Activated T-helper 1 cell treated with anti-CD3 and anti-CD28 coated beads, Interleukin-12 subunit alpha, Interleukin-12 subunit beta, Interleukin-2, Interleukin-4 antibody, amounts not matched to agents 30 ng/mL and 10 ng/mL and 1 ng/mL, durations not matched to agents 14 hours and 24 hours and 36 hours (primary cell): ENCODE measurements at places on chromosomes 1 and 21. TPM values are rescaled to one million over a fixed set of nuclear protein-coding genes. Genes with fewer than 3 reads are reported as not detected.
A peak's percentile ranks its signal among the peaks of the same experiment; 100 is the strongest.

The NHLH1 gene
- total RNA-seq, result 0.52 and 0.66 TPM in 2 replicates

The SPRR3 gene
- not detected in 2 replicates for total RNA-seq

The OR2L5 gene
- total RNA-seq, result not detected in 2 replicates

The SPRR2G gene
- not detected in 2 replicates for total RNA-seq

The RUSC1 gene
- 28.7 and 34.7 TPM in 2 replicates for total RNA-seq

The PROK1 gene
- total RNA-seq, result not detected in 2 replicates

GRCh38 chr1:33616780-33617179, 144.3 kb downstream of the ZSCAN20 start:
- H3K27ac ChIP-seq, result no peak overlapping the region
- no peaks in the 10 kb centered on the region for H3K4me1 ChIP-seq
- no peak overlapping the region for H3K4me3 ChIP-seq
- no peaks in the 10 kb centered on the region for H3K36me3 ChIP-seq
- no peak for DNase-seq
- H3K27me3 ChIP-seq, result peaks cover 26% of the 10 kb centered on the region

- DNase-seq, result no peak
- H3K27me3 ChIP-seq, result no peaks in the 10 kb centered on the region
- H3K36me3 ChIP-seq, result no peaks in the 10 kb centered on the region
- no peak overlapping the region for H3K27ac ChIP-seq
Measured at GRCh38 chr1:238998577-238998976, 387.8 kb upstream of the CHRM3 start.

DNA sequence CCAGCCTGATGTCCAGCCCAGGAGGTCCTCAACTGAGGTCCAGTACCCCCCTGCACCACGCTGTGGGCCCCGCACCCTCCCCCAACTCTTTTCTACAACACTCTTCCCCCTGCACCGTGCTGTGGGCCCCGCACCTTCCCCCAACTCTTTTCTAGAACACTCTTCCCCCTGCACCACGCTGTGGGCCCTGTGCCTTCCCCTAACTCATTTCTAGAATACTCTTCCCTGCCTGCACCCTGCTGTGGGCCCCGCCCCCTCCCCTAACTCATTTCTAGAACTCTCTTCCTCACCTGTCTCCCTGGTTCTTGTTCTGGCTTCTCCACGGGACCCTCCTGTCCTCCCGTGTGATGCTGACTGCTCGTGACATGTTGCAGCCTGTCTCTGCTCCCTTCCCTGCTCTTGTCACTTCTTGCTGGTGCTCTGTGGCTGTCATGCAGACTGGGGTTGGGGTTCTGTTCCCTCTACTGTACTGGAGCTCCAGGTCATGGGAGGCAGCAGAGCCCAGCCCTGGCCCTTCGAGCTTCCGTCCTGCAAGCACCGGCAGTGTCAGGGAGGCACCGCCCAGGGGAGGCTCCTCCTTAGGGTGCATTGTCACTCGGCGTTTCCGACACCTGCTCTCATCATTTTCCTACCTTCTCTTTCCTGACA, 160.1 kb upstream of the COL6A1 start:
- H3K4me3 ChIP-seq, result peak overlapping the region; percentile 49
- peaks cover 3% of the 10 kb centered on the region for H3K36me3 ChIP-seq
- peaks cover 2% of the 10 kb centered on the region for H3K27me3 ChIP-seq
- H3K27ac ChIP-seq, result peak overlapping the region; percentile 70

DNA sequence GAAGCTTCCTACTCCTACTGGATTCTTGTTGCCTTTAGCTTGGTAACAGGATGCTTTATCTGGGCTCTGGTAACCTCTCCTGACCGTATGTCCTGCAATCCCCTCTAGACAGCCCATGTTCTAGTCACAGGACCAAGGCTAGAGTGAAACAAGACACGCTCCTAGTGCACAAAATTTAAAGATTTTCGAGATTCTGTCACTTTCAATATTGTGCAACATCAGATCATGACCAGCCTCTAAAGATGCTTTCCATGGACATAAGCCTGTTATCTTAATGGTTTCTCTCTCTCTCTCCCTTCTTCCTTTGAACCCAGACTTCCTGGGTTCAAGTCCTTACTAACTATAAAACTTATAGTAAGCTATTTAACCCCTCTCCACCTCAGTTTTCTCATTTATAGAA, 1.6 kb upstream of the LY9 start:
- peaks cover 51% of the 10 kb centered on the region for H3K4me1 ChIP-seq
- no peak overlapping the region for H3K4me3 ChIP-seq
- no peak overlapping the region for H3K27ac ChIP-seq
- DNase-seq, result no peak

GRCh38 chr1:161177936-161178244, 583 bp upstream of the B4GALT3 start:
- DNase-seq, result no peak
- peaks cover 73% of the 10 kb centered on the region for H3K4me1 ChIP-seq

- peaks cover 56% of the 10 kb centered on the region for H3K4me1 ChIP-seq
- H3K27me3 ChIP-seq, result peaks cover 13% of the 10 kb centered on the region
- peaks cover 12% of the 10 kb centered on the region for H3K36me3 ChIP-seq
- H3K27ac ChIP-seq, result no peak overlapping the region
- DNase-seq, result no peak
Measured at GRCh38 chr21:26835027-26835713, 10.0 kb downstream of the ADAMTS1 start.

DNA sequence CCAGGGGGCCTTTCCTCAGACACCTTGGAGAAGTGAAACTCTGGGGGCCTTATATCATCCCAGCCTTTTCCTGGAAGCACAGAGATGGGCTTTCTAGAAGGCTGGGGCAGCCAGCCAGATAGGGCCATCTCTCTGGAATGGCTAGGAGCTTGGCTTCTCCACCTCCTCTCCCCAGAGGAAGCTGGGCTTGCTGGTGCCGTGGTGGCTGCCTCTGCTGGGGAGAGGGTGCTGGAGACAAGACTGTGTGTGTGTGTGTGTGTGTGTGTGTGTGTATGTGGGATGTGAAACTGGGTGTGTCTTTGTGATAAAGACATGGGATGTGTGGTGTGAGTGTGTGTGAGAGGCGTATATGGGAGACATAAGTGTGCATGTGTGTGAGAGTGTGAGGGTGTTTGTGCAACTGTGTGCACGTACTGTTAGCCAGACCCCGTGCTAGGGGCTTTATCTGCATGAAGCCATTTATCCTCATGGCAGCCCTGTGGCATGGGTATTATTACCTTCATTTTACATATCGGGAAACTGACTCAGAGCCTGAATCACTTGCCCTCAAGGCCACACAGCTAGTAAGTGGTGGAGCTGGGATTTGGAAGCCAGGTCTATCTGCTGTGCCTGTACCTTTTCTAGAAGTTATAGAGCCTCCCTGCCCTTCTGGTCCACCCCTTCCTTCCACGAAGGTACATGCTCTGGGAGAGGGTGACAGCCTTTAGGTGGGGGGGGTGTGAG, 44.2 kb downstream of the PTPRU start:
- no peak overlapping the region for H3K27ac ChIP-seq
- no peaks in the 10 kb centered on the region for H3K36me3 ChIP-seq
- no peak for DNase-seq
- peaks cover 6% of the 10 kb centered on the region for H3K4me1 ChIP-seq
- peaks cover 3% of the 10 kb centered on the region for H3K27me3 ChIP-seq

GRCh38 chr1:147569587-147570241, 28.4 kb downstream of the BCL9 start:
- no peak for DNase-seq
- peaks cover 15% of the 10 kb centered on the region for H3K27me3 ChIP-seq
- H3K36me3 ChIP-seq, result no peaks in the 10 kb centered on the region
- H3K4me3 ChIP-seq, result no peak overlapping the region

GRCh38 chr1:37181425-37181824, 147.1 kb upstream of the GRIK3 start:
- no peak for DNase-seq
- no peaks in the 10 kb centered on the region for H3K36me3 ChIP-seq
- H3K4me1 ChIP-seq, result no peaks in the 10 kb centered on the region
- peaks cover 9% of the 10 kb centered on the region for H3K27me3 ChIP-seq

GRCh38 chr21:46089285-46089684, 8.6 kb upstream of the COL6A2 start:
- DNase-seq, result no peak
- H3K27me3 ChIP-seq, result no peaks in the 10 kb centered on the region
- H3K4me3 ChIP-seq, result no peak overlapping the region
- peaks cover 3% of the 10 kb centered on the region for H3K36me3 ChIP-seq

DNA sequence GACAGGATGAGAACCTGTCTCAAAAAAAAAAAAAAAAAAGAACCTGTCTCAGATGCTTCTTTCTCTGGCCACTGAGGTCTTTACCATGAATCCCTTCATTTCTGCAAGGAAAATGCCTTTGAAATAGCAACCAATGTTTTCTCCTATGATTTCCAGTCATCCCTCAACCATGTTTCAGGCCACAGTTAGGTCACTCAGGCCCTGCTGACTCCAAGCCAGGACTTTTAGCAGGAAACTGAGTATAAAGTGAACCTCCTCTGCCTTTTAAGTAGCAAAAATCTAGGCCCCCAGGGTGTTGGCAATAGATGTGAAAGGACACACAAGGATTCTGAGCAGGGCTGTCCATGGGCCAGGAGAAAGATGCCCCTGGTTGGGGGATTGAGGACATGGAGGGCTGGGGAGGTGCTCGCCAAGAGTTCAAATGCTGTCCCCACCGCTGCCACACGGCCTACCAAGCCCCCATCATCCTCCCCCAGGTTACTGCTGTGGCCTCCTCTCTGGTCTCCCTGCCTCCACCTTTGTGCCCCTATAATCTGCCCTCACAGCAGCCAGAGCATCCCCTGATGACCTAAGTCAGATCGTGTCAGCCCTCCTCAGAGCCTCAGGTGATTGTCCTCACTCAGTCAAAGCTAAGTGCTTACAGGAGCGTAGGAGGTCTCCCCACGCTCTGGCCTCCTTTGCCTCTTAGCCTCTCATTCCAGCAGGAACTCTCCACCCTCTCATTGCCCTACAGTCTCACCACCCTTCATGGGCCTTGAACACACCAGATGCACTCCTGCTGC, 54.6 kb downstream of the MATN1 start:
- peaks cover 2% of the 10 kb centered on the region for H3K27me3 ChIP-seq
- H3K4me3 ChIP-seq, result no peak overlapping the region
- H3K4me1 ChIP-seq, result no peaks in the 10 kb centered on the region
- no peak for DNase-seq
- H3K36me3 ChIP-seq, result no peaks in the 10 kb centered on the region
- no peak overlapping the region for H3K27ac ChIP-seq

GRCh38 chr21:43645136-43645891, 14.0 kb downstream of the HSF2BP start:
- no peak for DNase-seq
- H3K27ac ChIP-seq, result no peak overlapping the region
- H3K4me3 ChIP-seq, result no peak overlapping the region

DNA sequence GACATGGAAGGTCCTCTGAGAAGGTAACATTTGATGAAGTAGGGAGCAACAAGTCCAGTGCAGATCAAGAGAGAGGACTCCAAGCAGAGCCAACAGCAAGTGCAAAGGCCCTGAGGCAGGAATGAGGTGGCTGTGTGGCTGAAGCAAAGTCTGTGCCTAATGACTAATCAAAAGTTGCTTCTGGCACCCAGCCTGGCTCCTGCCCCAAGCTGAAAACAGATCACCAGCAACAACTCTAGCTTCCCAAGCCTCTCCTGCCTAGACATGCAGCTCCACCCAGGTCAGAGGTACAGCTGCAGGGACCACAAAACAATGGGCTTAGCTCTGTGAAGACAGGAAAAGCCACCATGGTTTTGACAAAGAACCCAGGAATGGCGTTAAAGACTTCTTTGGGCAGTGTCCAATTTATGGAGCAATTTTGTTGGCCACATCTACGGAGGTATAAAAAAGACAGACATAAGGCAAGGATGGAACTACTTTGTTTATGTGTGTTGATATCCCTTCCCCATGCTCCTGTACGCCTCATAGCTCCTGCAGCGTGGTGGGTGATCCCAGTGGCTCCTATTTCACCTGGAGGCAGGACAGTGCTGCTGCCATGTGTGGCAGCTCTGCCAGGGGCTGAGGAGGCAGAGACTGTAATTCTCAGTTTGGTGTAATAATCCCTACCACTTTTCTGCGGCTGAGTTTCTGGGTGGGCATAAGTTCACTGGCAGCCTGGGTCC, 26.4 kb upstream of the IGSF3 start:
- H3K27me3 ChIP-seq, result peaks cover 3% of the 10 kb centered on the region
- DNase-seq, result no peak
- H3K27ac ChIP-seq, result no peak overlapping the region
- no peaks in the 10 kb centered on the region for H3K4me1 ChIP-seq
- no peaks in the 10 kb centered on the region for H3K36me3 ChIP-seq
- no peak overlapping the region for H3K4me3 ChIP-seq

DNA sequence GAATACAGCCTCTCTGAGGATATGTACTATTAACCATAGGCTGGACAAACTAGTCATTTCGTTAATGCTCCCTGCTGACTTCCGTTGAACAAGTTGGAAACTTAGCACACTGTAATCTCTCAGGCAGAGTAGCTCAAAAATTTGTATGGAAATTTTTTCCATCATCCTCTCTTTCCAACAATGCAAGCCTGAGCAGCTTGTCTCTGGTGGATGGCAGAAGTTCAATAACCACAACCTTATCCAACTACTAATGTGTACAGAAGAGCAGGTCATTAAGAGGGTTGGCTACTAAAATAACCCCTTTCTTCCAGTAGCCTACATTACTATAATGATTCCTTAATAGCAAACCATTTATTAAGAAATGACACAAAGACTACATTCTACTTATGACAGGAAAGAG, 262.3 kb downstream of the NFIA start:
- H3K4me3 ChIP-seq, result no peak overlapping the region
- peaks cover 13% of the 10 kb centered on the region for H3K27me3 ChIP-seq
- no peak overlapping the region for H3K27ac ChIP-seq
- no peak for DNase-seq
- H3K4me1 ChIP-seq, result no peaks in the 10 kb centered on the region

DNA sequence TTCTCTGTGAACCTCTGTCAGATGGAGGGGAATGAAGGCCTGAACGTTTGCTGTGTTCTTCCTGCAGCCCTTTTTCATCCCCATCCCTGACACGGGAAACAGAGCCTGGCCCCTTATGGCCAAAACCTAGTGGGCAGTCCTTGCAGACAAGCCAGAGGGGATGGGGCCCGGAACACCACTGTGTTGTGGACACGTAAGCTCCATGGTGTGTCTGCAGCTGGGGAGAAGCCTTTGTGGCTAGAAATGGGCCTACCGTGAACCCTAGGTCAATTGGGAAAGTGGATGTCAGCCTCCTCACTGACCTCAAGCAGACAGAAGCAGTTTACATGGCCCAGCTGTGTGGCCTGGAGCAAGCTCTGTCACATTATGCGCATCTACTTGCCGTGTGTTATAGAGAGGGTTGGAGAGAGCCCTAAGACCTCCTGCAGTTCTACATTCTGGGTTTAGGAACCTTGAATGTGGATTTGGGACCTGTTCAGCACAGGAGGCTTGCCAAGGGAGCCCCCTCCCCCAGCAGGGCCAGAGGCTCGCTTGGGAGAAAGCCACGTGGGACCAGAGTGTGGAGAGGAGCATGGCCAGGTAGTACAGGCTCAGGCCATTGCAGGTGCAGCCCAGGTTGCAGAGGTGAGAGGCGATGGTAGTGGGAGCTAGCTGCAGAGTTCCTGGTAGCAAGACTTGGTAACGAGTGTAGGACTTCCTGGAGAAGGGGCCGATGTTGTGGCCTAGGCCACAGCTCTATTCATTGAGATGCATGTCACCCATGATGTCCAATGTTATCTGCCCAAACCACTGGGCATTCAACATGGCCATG, 20.7 kb downstream of the PARS2 start:
- no peaks in the 10 kb centered on the region for H3K27me3 ChIP-seq
- no peaks in the 10 kb centered on the region for H3K4me1 ChIP-seq
- H3K27ac ChIP-seq, result peak overlapping the region; percentile 21
- peaks cover 11% of the 10 kb centered on the region for H3K36me3 ChIP-seq

- no peaks in the 10 kb centered on the region for H3K4me1 ChIP-seq
- H3K27me3 ChIP-seq, result peaks cover 3% of the 10 kb centered on the region
Measured at GRCh38 chr1:108050911-108051629, 86.1 kb upstream of the VAV3 start.

- no peaks in the 10 kb centered on the region for H3K36me3 ChIP-seq
- H3K4me1 ChIP-seq, result no peaks in the 10 kb centered on the region
- H3K27me3 ChIP-seq, result peaks cover 44% of the 10 kb centered on the region
- peak within 1 kb of the TSS; percentile 84 for H3K4me3 ChIP-seq
- no peak within 1 kb of the TSS for H3K27ac ChIP-seq
Measured at GRCh38 chr1:38046333-38046883, at the start of gene POU3F1. TSS of gene POU3F1 (minus strand) at chr1:38046793. CDS start at chr1:38046743, 50 bp downstream.
